Hematopoietic multipotent progenitor cell treated with erythropoietin and hydrocortisone succinate and interleukin-3 and kit ligand, for 15 days (in vitro differentiated cells): ENCODE measurements at places on chromosomes 7 and 10.

DNA sequence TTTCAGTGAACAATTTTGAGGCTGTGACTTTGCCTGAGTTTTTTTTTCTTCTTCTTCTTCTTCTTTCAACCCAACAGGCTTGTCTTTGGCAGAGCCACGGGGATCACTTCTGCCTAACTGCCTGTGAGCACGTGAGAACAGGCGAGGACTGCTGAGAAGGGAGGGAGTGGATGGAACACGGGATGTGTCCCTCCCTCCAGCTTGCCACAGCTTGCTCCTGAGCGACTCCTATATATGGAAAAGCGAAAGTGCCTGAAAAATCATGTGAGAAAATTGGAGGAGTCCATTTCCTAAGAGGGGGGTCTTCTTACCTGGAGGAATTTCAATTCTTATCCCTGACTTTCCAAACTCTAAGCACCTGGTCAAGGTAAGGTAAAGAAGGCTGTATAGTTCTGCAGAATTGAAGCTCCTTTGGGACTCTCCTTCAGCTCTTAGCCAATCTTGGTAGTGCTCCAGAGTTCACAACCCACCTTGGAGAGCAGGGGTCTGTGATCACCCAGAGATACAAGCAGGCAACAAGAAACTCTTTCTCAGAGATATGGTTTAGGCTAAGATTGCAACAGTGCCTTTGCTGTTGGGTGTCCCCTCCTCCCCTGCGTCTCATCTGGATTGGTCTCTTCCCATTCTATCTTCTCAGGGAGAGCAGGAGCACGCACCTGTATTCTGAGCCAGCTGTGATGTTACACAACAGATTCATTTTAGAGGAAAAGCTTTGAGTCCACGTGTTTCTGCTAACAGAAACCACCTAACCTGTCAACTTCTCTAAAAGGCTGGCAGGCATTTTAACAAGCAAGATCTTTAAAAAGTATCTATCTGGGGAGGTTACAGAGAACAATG, at the start of gene MAT1A:
Gene MAT1A (minus strand): TSS at position 208 of the 837 bp plus-strand sequence. CDS start 235 bp downstream, outside the sequence.
- no peak for DNase-seq

- DNase-seq, result no peak
Observed at GRCh38 chr10:27285093-27285492, 44.5 kb upstream of the ACBD5 start.

GRCh38 chr7:41207141-41207540, 495.7 kb downstream of the INHBA start:
- DNase-seq, result no peak

- DNase-seq, result no peak
Observed at GRCh38 chr7:134071355-134072331, 55.5 kb upstream of the LRGUK start.

DNA sequence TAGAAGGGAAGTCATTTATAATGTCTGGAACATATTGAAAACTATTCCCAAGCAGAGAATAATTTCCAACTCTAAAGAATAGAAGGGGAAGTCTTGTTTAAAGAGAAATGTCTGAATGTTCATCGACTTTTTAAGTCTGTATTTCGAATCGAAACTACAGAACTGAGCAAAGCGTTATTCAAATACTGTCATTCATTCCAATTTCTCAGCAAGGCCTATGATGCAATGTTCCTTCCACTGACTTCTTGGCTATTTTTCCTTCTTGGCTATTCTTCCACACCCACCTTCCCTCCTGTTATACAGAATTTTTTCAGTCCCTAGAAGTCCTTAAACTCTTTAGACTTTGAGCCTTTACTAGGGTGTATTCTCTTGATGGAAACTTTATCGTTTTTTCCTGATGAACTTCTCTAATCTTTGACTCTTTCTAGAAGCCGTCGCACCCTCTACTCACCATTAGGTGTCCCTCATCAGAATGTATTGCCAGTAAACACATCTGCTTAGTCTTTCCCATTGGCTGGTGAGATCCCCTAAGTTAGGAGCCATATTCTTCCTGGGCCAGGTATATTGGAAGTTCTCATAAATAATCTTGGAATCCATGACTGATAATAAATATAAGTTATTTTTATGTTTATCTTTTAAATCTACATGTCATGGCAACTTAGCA, 235.7 kb upstream of the CCDC6 start:
- no peak for DNase-seq

GRCh38 chr10:63773106-63773505, 251.9 kb downstream of the REEP3 start:
- no peak for DNase-seq
